ENCODE measurements at places on chromosomes 6 and 20. TPM values are rescaled to one million over a fixed set of nuclear protein-coding genes. Genes with fewer than 3 reads are reported as not detected.

DNA sequence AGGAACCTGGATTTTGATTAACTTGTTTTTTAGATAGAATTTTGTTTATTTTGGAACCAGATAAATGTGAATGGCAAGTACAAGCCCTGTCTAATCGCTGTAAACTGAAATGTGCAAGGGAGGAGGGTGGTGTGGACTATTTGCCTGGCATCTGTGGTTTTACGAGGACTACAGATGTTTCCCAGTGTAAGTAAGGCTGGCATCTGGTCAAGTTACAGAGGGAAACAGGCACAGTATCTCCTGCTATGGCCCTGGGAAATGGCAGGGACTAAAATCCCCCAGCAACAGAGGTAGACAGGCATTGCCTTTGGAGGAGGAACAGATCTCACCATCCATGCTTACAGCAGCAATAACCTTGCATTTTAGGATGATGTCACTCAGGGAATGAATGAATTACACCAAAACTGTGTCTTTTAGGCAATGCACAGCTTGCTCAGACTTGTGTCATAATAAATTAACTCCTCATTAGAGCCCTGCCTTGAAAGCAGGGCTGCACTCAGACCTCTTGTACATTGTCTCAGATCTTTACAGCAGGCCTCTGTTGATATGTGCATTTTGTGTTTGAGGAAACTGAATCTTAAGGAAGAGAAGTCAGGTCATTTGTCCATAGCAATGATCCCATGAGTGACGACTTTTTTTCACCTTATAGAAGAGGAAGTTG, 96.2 kb downstream of the TCP11 start:
- peak; percentile 33 for DNase-seq

GABRR1 gene
- not detected for total RNA-seq

C6orf15 gene
- total RNA-seq = not detected

TRMT11 gene
- total RNA-seq = 16.0 TPM

GRCh38 chr6:17703256-17703694, 3.5 kb downstream of the NUP153 start:
- peak; percentile 61 for DNase-seq

BMP7 gene
- total RNA-seq = not detected

AGER gene
- total RNA-seq = 3.4 TPM

YTHDF1 gene
- 23.6 TPM for total RNA-seq

RAET1G gene
- total RNA-seq = not detected

GRCh38 chr6:69690986-69691385, 105.8 kb downstream of the LMBRD1 start:
- no peak for DNase-seq

GRCh38 chr6:163291622-163292021, 122.9 kb upstream of the QKI start:
- DNase-seq = no peak

- DNase-seq = no peak
Observed at GRCh38 chr20:41048461-41049301, 20.1 kb downstream of the TOP1 start.

GRCh38 chr20:64084685-64085152, 521 bp upstream of the LKAAEAR1 start:
- DNase-seq = no peak

- no peak for DNase-seq
Observed at GRCh38 chr6:126944512-126944911, 174.0 kb upstream of the RSPO3 start.

DNA sequence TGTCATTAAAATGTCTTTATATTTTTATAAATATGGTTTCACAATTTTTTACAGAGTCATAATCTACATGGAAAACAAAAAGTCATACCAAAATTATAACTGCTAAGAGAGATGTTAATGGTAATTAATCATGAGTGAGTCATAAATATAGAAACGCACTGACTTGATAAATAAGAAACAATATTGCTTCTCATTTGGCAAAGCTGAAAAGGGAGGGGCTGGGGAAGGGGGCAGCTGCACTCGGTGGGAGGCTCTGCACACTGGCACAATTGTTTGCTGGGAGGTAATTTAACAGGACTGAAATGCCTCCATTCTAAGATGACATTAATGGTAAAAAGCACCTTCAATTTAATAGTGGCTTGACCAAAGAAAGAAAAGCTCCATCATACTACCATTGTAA, 133.3 kb upstream of the AGPAT4 start:
- DNase-seq = no peak

DNA sequence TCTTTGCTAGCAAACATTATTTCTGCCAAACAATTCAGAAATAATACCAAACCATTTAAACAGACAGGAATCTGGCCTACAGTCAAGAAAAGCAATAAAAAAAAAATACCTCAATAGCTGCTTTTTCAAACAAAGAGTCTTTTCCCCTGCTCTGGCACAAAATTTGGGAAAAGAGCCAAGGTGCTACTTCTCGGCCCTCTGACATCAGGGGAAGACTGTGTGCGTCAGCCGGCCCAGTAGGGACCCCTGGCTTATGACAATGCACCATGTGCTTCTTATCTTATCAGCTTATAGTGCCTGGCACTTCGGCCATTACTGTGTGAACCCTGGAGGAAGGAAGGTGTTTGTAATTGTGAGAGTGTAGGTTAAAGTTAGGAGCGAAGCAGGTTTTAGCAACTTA, 89.4 kb downstream of the PDE10A start:
- no peak for DNase-seq

DNA sequence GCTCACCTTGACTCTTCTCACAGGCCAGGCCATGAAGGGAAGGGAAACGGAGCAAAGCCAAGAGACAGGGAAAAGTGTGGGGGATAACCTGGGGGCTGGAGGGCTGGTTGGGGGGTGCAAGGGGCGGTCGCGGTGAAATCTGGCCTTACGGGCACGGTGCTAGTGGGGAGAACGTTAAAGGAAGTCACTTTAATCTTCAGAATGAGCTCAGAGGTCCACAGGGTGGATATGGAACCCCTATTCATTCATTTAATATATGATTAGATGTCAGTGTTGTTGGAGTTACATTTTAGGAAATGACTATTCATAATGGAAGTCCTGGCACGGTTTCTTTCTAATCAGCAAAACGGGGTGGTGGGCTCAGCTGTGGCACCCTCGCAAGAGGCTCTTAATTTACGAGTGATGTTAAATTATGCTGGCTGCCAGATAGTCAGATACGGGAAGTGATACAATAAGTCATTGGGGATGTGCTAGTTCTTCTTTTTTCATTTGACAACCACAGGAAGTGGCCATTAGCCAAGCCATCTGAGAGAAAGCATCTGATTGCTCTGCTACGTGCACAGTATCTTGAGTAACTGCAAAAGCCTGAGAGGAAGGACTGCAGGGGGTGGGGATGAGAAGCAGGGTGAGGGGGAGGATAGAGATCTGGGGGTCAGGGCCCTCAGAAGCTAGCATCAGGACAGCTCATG, 253.0 kb downstream of the QKI start:
- DNase-seq = no peak

NKAPL gene
- 0.16 TPM for total RNA-seq

DNA sequence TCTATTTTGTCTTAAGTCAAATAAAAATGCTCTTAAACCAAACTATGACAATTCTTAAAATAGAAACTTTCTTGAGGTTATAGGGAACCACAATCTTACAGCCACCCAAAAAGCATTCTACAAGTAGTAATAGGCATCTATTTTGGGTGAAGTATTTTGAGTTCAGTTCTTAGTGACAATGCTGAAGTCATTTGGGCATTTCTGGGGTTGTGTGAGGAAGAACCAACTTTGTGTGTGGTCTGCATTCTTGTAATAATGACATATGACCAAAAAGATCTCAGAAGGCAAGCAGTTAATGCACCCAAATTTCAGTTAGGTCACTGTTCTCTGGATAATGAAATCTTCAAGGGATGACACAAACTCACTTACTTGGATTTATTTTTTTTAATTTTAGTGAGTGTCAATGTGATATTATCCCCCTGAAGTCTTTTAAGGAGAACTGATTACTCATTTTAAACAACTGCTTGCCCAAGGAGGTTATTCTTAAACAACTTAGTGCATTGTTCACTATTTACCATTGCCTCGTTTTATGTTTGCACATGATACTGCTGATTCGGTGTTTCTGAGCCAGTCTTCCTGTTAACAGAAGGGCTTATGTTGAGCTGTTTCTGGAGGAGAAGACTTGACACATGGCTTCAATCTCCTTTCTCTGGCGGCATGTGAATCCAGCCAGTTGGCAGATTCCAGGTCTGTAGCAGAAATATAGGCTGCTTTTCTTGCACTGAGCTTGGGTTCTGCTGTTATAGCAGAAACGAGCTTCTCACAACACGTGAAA, 618.9 kb downstream of the BCKDHB start:
- DNase-seq = no peak

DNA sequence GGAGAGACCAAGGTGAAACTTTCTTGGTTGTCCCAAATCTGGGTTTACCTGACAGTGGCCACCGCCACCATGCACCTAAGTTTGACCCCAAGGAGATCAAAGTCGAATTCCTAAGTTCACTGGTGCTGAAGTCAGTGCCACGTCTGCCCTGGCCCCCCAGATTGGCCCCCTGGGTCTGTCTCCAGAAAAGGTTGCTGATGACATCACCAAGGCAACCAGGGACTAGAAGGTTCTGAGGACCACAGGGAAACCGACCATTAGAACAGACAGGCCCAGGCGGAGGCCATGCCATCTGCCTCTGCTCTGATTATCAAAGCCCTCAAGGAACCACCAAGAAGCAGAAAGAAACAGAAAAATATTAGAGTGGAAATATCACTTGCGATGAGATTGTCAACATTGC, 91.2 kb downstream of the DLL1 start:
- no peak for DNase-seq

DNA sequence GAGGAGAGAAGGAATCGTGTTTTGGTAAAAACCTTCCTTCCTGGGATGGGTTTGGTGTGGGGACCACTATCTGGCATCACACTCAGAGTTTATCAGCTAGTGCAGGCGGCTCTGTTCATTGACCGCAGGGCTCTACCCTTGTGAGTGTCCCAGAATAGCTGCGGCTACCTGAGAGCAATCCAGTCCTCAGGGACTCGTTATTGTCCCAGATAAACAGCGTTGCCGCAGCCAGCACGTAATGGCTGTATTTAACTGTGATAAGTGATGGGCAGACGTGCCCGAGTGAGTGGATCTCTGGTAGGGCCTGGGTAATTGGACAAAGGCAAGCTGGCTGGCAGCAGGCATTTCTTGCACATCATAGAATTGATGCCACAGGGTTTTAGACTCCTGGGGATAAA, 163.3 kb downstream of the SOBP start:
- DNase-seq = no peak

DNA sequence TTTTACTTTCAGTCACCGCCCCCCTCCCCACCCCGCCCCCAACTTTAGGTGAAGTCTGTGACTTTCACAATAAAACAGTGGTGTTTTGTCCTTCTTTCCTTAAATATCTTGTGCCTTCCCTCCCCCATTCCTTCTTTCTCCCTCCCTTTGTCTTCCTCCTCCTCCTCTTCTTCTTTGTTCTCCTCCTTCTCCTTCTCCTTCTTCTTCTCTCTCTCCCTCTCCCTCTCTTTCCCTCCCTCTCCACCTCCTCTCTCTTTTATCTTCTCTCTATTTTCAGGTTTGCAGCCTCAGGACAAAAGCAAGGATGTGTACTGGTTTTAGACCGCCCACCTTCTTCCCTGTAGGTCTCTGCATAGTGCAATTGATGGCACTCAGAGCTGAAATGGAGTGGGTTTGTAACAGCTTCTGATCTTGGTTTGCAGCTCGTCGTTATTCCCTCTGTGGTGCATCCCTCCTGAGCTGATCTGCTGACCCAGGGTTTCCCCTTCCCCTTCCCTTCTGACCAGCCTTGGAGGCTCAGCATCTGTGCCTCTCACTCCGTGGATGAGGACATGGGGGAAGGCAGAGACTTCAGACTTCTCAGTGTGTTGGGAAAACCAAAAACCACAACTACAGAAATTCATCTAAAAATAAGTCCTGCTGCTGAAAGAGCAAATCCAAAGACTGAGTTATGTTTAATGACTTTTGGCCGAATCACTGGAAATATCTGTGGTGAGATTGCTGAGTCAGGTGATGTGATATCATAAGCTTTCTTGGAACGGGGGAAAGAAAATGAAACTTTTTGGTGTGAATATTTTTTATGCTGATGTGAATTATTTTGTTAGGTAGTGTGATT, 6.9 kb downstream of the VGLL2 start:
- DNase-seq = no peak

DNA sequence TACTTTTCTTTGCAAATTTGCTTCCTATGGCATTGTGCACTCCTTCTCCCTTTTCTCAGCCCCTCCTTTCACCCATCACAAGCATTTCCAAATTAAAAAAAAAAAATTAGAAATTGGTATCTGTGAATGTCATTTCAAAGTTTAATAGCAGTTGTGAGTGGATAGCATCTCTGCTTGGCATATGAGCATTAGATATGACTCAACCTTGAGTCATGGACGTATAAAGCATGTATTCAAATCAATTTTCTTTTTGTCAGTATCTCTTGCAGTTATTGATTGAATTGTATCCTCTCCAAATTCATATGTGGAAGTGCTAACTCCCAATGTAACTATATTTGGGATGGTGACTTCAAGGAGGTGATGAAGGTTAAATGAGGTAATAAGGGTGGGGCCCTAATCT, 60.1 kb upstream of the MAP3K7 start:
- DNase-seq = no peak

DNA sequence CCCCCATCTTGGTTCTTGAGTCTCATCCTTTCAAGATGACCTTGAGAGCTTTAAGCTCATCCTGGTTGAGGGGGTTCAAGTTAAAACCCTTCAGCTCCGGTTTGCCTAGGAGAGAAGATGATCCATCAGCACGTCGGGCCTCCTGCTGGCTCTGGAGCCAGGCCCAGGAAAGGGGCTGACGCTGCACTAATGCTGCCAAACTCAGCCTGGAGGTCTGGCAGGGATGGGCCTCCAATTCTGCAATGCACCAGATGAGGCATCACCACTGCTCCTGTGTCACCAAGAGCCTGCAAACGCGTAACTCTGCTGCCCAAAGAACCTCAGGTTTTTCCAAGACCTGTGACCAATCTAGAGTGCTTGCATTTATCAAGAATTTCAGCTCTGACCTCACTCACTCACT, 6.1 kb downstream of the PDRG1 start:
- no peak for DNase-seq

GRCh38 chr20:9068841-9069663, at the start of gene PLCB4:
Gene PLCB4, plus strand, starts transcription at chr20:9069087. Its CDS starts 238,728 bp downstream, at chr20:9307815.
- no peak for DNase-seq

APCDD1L gene
- total RNA-seq = 0.04 TPM

GRCh38 chr6:131831392-131831791, 23.6 kb downstream of the ENPP1 start:
- DNase-seq = no peak

GRCh38 chr6:166955865-166956443, 396 bp downstream of the RNASET2 start:
- DNase-seq = peak; percentile 49

ERMARD gene
- 15.3 TPM for total RNA-seq

NDUFAF5 gene
- 10.9 TPM for total RNA-seq

DNA sequence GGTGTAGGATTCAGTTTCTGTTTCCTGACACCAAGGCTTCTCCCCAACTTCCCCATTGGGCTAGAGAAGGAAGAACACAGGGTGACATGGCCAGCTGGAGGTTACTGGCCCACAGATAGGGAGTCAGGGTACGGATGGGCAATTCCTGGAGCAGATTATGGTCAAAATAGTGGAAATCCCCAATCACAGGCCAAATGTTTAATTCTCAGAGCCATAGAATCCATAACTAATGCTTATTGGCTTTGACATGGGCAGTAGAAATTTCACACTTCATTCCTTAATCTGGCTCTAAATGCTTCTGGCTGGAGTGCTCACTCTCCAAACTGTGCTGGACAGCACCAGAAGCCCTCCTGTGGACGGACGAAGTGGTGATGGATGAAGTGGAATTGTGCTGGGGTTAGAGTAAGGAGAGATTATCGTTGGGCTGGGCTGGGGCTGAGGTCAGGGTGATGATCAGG, 887 bp downstream of the SIGLEC1 start:
- DNase-seq = no peak

SLX4IP gene
- total RNA-seq = 2.0 TPM

All from right lobe of liver (tissue), 6 donors.